Stimulated activated CD8-positive, alpha-beta memory T cell treated with anti-CD3 and anti-CD28 coated beads, Interleukin-4, amount 100 ng/mL, for 48 hours (primary cell): ENCODE measurements at places on chromosomes 7 and 10.

GRCh38 chr7:108114117-108114841 lies 15.9 kb downstream of the LAMB4 start:
- DNase-seq: no peak

- DNase-seq: no peak
These were observed 13.4 kb downstream of the NOD1 start for GRCh38 chr7:30465046-30465810.

GRCh38 chr7:7417414-7417813 lies 118.3 kb downstream of the COL28A1 start:
- DNase-seq: no peak

- DNase-seq: no peak
These were observed 703.5 kb upstream of the SEMA3D start for GRCh38 chr7:85890244-85890811.

DNA sequence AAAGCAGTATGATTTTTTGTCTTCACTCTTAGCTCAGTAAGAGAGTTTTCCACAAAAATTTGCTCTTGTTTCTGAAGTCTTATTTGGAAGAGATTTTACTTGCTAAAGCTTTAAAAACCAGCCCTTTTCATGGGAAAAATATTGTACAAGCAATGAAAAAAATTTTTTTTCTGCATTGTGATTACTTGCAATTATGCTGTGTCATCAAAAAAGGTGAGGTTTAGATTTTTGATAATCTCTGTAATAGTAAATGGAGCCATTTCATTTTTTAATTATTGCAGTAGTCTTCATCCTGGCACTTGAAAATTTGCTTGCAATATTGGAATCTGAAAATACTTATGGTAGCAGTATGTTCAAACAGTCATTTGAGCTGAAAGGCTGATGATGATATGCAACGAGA lies 447.4 kb downstream of the SH2D4B start:
- no peak for DNase-seq

DNA sequence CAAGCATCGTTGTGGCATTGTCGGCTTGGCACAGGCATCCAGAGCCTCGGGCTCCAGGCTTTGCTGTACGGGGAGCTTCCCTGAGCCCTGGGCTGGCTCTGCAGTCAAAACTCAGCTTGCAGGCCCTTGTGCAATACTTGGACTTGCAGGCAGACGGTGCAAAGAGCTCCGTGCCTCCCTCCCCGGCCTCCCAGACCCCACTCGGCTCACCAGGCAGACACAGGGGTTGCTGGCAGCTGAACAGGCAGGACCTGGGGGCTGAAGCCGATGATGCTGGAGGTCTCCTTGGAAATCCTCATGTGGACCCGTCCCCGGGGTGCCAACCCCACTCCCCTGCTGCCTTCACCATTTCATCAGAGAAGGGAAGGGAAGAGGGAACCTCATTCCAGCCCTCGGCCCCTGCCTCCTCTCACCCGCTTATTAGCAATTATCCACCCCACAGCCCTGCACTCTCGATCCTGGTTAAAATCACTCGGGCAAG lies 59.6 kb upstream of the GNA12 start:
- no peak for DNase-seq

DNA sequence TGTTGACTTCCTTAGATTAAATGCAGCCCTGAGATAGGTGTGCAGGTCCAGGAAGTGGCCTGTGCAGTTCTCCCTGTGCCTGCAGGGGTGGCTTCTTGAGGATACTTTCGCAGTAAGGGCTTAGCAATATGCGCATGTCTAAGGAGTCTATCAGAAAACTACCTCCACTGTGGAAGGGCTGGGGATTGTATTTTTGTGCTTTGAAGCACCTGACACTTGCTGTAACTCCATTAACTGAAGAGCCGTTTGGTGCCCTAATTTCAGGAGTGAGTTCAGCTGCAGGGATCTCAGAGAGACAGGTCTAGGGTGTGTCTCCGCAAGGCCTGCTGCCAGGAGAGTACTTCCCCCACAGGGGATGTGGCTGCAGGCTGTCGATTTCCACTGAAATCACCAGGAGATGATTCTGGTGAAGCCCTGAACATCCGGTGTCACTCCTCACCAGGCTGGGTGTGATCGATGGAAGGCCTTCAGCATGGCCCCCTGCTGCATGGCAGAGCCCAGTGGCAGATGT lies 35.5 kb downstream of the IKZF1 start:
- peak; percentile 81 for DNase-seq

- no peak for DNase-seq
These were observed 86.7 kb downstream of the VOPP1 start for GRCh38 chr7:55485501-55486191.

- peak; percentile 76 for DNase-seq
These were observed 8.5 kb downstream of the DDX56 start for GRCh38 chr7:44565097-44565794.

DNA sequence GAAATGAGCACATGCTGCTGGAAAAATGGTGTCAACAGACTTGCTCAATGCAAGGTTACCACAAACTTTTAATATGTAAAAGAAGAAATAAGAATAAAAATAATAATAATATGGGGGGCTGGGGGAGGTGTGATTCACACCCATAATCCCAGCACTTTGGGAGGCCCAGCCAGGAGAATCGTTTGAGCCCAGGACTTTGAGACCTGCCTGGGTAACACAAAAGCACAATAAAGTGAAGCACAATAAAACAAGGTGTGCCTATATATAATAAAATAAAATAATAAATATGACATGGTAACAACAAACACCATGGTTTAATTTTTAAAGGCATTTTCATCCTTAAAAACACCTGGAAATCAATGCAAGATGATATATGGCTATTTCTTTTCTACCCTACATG lies 25.1 kb downstream of the EIF3A start:
- no peak for DNase-seq

GRCh38 chr7:47826754-47827153 lies 121.5 kb downstream of the PKD1L1 start:
- no peak for DNase-seq

GRCh38 chr10:100986952-100987684 lies at the start of the genes MRPL43 and TWNK:
TSS of gene MRPL43 (minus strand) at chr10:100987497. CDS start at chr10:100987443, 54 bp downstream.
TSS of gene TWNK (plus strand) at chr10:100987543. CDS start at chr10:100988211, 668 bp downstream.
- peak; percentile 91 for DNase-seq

- DNase-seq: no peak
These were observed 34.0 kb upstream of the CD36 start for GRCh38 chr7:80604436-80604835.

DNA sequence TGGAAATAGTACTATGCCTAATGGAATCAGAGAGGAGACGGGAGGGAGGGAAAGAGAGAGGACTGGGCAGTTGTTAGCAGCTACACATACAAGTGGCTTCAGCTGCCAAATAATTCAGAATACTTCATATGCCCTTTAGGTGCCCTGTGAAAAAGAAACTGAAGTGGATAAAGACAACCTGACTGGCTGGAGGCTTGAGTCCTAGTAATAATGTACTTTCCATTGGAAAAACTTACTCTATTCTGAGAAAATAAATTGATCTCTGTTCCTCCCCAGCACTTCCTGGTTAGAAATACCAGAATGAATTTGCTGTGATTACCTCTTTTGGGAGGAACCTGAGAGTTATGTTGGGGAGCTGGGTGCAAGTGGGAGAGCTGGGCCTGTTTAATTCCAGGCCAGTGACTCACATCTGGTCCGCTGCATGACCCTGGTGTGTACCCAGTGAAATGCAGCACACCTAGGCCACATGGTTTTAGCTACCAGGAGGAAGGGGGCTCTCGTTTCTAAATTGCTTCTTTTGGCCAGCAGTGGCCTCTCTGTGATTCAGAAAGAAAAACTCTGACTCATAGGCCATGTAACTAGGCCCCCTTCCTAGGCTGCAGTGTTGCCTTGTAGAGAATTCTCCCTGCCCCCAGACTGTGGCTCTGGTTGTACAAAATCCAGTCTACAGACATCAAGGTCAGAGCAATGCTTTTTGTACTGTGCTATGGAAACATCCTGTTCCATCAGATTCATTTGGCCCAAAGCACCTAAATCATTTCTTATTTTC lies 6.5 kb downstream of the AGFG2 start:
- peak; percentile 79 for DNase-seq

- no peak for DNase-seq
These were observed 81.4 kb downstream of the CACNA2D1 start for GRCh38 chr7:82362129-82362706.

DNA sequence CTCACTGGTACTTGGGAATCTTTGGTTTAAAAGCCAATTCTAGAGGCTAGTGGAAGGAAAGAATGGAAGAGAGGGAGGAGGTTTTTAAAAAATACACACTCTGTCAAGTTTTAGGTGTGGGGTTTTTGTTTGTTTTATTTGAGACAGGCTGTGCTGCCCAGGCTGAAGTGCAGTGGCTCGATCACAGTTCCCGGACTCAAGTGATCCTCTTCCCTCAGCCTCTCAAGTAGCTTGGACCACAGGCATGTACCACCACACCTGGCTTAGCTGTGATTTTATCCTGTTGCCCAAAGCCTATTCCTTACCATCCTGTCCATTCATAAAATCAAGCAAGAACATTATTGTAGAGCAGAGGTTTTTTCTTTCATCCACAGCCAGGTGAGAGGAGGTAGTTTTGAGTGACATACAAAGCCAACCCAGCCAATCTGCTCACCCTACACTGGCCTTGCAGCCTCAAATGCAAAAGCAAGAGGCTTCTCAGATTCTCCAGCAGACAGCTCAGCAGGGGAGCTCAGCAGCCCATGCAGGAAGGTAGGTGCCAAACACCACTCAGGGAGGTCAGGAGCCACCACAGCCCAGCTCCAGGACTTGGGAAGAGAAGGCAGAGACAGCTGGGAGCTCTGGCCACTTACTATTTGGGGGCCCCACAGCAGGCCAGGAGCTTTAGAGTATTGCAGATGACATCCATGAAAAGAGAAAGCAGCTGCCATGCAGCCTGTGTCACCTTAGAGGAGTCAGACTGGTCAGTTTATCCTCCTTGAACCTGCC lies 65.8 kb downstream of the TMEM209 start:
- no peak for DNase-seq

- no peak for DNase-seq
These were observed 234.7 kb upstream of the GLI3 start for GRCh38 chr7:42471573-42472174.

GRCh38 chr10:122999347-122999746 lies 9.2 kb downstream of the IKZF5 start:
- no peak for DNase-seq

GRCh38 chr7:31602041-31602625 lies 84.9 kb upstream of the PPP1R17 start:
- DNase-seq: no peak

DNA sequence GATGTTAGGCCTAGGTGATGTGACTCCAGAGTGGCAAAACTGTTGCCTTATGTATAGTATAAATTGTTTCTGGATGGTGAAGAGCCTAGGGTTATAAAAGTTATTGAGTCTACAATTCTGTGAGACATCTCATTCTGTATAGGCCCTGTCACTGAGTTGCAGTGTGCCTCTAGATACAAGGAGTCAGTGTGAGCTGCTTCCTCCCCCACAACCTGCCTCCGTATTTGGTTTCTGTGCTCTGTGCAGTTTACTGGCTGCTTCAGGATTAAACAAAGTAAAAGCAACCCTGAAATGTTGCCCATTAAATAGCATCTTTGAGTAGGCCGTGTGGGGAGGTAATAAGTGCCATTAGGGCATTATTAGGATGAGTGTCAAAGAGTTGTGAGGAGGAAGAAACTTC lies 1.9 kb upstream of the IFRD1 start:
- DNase-seq: no peak
